PC-3 (cell line): ENCODE measurements at places on chromosomes 3 and 15. TPM values are rescaled to one million over a fixed set of nuclear protein-coding genes. Genes with fewer than 3 reads are reported as not detected.
A peak's percentile ranks its signal among the peaks of the same experiment; 100 is the strongest.

DNA sequence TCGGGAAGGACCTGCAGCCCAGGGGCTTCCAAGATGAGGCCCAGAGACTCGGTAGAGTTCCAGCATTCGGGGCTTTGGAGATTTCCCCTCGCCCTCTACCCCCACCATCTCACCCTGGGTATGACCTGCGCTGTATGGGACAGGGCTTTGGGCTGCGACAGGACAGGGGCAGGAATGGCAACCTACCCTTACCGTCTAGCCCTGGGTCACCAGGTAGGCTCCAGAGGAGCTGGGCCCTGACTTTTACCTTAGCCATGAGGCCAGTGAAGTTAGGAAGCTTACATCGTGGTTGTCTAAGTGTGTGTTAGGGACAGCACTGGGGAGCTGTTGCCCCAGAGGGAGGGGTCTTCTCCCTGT, 683 bp downstream of the PPM1M start:
- H3K27ac ChIP-seq, result no peak overlapping the region
- peak overlapping the region; percentile 76 for H3K4me3 ChIP-seq
- no peaks in the 10 kb centered on the region for H3K27me3 ChIP-seq
- peaks cover 31% of the 10 kb centered on the region for H3K4me1 ChIP-seq

LINGO1 gene
- total RNA-seq, result not detected in 2 replicates

GLDN gene
- total RNA-seq, result 0.15 TPM in 1 of 2 replicates, not detected in the other

DNA sequence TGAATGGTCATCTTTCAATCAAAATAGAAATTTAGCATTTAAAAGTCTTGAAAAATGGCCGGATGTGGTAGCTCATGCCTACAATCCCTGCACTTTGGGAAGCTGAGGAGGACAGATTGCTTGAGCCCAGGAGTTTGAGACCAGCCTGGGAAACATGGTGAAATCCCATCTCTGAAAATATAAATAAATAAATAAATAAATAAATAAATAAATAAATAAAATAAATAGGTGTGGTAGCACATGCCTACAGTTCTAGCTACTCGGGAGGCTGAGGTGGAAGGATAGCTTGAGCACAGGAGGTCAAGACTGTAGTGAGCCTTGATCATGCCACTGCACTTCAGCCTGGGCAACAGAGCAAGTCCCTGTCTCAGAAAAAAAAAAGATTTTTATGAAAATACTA, 25.9 kb downstream of the SLC30A4 start:
- H3K27ac ChIP-seq, result no peak overlapping the region
- H3K36me3 ChIP-seq, result no peaks in the 10 kb centered on the region
- no peaks in the 10 kb centered on the region for H3K27me3 ChIP-seq

KY gene
- 0.29 TPM in 1 of 2 replicates, not detected in the other for total RNA-seq
